ENCODE measurements at places on chromosomes 7 and 10.

- DNase-seq, result no peak
Measured at GRCh38 chr10:12228851-12229250, 32.9 kb downstream of the CDC123 start.

DNA sequence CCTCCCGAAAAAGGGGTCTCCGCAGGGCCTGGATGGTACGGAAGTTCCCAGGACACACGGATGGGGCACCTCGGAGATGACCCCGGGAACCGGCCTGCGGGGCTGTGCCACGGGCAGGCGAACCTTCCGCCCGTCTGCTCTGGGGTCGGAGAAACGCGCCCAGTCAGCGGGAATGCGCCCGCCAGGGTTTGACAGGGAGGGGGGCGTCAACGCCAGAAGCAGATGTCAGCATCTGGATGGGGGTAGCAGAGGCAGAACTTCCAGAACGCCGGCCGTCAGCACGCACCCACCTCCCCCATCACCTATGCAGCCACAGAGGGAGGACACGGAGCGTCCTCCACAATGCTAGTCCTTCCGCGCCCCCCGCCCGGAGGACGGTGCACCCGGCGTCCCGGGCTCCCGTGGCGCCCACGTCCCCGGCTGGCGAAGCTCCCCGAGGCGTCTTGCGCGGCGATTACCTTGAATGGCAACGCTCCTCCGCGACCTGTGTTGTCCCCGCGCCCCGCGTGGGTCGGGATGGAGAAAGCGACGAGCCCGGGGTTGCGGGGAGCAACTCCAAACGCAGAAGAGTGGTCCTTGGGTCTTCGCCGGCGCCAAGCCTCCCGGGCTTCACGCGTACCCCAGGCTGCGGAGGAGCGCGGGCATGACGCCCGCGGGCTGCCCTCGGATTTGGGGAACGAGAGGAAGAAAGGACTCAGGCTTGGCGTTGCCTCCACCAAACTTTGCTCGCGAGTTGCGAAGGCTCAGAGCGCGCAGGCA, 561 bp downstream of the FGFR2 start:
- DNase-seq, result no peak

- DNase-seq, result no peak
Measured at GRCh38 chr7:138753610-138754009, 44.2 kb upstream of the TMEM213 start.

GRCh38 chr10:44049301-44050015, 335.4 kb downstream of the CXCL12 start:
- no peak for DNase-seq

DNA sequence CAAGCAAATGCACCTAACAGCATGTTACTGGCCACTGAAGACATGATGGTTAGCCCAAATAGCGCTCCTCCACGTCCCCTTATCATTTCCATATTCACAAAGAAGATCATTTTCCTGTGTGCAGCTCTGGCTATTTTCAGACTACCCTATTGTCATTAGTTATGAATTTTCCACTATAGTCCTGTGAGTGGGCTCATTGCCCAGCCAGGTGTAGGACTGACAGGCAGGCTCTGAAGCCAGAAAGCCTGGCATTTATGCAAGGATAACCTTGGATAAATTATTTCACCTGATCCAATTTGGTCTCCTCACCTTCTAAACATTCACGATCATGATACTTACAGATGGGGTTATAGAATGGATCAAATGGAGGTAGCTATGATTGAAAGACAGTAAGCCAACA, 104.6 kb downstream of the C10orf90 start:
- no peak for DNase-seq

DNA sequence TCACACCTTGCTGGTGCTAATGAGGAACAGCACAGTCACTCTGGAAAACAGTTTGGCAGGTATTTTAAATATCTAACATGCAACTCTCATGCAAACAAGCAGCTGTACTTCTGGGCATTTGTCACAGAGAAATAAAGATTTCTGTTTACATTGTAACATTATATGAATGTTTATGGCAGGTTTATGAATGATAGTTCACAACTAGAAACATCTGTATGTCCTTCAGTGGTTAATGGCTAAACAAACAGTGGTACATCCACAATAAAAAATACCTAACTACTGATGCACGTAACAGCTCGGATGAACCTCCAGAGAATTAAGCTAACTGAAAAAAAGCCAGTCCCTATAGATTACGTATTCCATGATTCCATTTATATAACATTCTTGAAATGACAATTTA, 109.6 kb downstream of the GPR37 start:
- DNase-seq, result no peak

GRCh38 chr10:124650820-124651401, 93.3 kb downstream of the FAM53B start:
- no peak for DNase-seq

DNA sequence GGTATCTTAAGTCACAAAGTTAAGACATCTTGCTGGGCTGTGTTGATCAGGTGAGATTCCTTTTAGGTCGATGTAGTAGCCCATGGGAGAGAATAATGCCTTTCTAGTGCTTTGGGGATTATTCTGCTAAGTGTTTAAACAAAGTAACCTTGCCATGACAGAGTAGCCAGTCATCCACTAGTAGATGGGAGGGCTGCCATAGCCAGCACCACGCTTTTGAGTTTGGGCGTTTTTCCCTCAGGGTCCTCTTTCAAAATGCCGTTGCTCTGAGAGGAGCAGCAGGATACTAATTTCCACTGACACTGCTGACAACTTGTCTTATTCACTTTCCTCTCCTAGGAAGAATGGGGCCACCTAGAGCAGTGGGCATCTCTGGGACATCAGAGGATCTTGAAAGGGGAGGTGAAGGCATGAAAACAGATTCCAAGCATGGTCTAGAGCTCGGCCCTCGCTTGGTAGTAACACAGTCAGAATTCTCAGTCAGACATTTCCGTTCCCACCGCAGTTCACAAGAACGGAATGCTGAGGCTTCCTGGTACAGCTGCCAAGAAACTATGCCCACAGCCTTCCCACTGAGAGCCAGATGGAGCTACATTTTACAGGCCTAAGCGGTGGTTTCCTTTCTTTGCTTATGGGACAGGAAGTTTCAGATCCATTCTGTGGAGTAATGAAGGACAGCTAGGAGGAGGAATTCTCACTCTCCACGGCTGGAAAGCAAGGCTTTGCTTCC, 15.3 kb upstream of the RSU1 start:
- no peak for DNase-seq

GRCh38 chr7:42726066-42726785, 185.6 kb downstream of the C7orf25 start:
- DNase-seq, result no peak

- no peak for DNase-seq
Measured at GRCh38 chr7:50456371-50457123, 6.4 kb upstream of the FIGNL1 start.
